T-helper 17 cell (primary cell): ENCODE measurements at places on chromosomes 1 and 21. TPM values are rescaled to one million over a fixed set of nuclear protein-coding genes. Genes with fewer than 3 reads are reported as not detected.

- no peak for DNase-seq
Measured at GRCh38 chr1:232322162-232322734, 307.7 kb downstream of the SIPA1L2 start.

DNA sequence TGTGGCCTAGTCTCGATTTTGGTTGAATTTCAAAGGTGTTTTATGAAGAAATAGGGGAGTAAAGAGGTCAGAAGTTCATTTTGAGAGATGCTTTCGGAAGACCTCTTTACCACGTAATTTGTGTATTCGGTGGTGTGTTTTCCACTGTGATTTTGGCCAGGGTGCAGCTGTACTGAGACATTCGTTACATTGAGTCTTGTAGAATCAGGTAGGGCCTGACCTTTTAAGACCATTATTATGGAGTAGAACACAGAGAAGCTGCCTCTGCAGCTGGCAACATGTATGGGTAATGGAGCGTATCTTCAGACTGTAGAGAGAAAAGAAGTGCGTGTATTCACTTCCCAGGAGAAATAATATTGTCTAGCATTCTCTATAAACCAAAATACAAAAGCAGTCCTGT lies 326.5 kb downstream of the PDE4B start:
- DNase-seq, result no peak

DNA sequence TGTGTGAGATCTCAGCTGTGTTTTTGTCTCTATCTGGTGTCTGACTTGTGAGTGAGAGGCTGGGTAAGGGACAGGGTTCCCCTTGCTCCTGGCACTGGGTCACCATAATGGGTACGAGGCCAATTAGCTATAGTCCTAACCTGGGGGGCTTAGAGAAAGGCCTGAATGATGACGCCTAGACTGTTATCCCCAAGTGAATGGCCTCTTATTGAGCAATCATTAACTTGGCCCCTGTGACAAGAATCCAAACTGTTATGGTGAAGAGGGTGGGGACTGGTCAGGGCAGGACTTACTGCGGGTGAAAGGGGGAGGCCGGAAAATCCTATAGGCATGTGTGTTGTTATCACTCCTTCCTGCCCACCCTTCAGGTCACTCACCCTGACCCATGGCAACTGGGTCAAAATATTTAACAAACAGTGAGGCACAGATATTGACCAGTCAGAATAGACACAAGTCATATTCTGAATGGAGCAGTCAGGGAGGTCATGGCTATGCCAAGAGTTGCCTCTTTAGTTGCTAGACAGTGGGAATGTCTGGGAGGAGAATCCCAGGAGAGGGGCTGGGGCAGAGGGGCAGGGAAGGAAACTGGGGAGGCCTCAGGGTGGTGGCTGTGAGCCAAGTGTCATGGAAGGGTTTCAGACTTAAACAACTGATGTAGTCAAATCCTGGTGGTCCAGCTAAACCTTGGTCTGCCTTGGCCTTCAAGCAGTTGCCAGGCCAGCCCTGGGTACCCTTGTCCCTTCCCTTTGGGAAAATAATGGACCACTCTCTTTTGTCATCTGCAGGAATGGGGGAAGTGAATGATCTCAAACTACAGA lies 3.2 kb downstream of the NR0B2 start:
- no peak for DNase-seq

- DNase-seq, result no peak
Measured at GRCh38 chr1:204826970-204827369, 43.7 kb upstream of the NFASC start.

DNA sequence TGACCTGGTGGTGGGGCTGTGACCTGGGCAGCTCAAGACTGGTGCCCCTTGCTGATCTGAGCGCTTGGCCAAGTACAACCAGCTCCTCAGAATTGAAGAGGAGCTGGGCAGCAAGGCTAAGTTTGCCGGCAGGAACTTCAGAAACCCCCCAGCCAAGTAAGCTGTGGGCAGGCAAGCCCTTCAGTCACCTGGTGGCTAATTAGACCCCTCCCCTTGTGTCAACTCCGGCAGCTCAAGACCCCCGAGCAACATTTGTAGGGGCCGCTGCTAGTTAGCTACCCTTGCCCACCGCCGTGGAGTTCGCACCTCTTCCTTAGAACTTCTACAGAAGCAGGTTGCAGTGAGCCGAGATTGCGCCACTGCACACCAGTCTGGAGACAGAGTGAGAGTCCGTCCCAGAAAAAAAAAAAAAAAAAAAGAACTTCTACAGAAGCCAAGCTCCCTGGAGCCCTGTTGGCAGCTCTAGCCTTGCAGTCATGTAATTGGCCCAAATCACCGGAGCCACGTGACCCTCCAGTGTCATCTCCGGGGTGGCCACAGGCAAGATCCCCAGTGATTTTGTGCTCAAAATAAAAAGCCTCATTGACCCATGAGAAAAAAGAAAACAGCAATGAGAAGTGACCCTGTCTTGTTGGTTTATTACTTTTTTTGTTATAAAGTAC lies 39.3 kb upstream of the LGALS8 start:
- no peak for DNase-seq

DNA sequence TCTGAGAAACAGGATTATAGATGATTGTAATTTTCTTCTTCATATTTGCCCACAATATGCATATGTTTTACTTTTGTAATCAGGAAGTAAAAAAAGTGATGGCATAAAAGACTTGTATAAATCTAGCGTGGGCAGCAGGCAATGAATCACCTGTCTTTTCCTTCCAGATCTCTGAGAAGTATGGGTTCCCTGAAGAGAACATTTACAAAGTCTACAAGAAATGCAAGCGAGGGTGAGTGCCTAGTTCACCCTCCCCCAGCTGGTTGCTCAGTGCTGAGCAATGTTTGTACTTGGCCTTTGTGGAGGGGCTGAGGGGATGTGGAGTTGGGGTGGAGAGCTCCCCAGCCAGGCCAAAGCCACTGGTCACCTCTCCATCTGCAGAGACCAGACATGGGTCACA lies 30.7 kb downstream of the GRHL3 start:
- DNase-seq, result no peak

- DNase-seq, result no peak
Measured at GRCh38 chr1:50976890-50977574, 7.0 kb downstream of the CDKN2C start.

DNA sequence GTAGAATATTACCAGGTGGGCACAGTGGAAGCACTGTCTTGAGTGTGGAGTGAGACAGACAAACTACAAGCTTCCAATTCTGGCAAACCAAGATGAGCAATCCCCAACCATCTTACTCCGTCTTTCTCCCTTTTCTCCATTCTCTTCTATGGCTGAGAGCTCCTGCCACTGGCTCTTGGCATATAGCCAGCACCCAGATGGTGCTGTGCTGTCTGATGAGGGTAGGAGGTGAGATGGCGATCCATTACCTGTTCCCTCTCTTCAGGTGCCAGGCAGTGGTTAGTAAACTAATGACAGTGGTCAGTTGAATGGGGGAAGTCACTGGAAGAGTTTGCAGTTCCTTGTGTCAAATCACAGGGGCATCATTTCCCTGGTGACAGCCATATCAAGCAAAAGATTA lies 108.4 kb downstream of the FNBP1L start:
- DNase-seq, result no peak

GRCh38 chr1:7110321-7110720 lies 325.1 kb downstream of the CAMTA1 start:
- DNase-seq, result no peak

DNA sequence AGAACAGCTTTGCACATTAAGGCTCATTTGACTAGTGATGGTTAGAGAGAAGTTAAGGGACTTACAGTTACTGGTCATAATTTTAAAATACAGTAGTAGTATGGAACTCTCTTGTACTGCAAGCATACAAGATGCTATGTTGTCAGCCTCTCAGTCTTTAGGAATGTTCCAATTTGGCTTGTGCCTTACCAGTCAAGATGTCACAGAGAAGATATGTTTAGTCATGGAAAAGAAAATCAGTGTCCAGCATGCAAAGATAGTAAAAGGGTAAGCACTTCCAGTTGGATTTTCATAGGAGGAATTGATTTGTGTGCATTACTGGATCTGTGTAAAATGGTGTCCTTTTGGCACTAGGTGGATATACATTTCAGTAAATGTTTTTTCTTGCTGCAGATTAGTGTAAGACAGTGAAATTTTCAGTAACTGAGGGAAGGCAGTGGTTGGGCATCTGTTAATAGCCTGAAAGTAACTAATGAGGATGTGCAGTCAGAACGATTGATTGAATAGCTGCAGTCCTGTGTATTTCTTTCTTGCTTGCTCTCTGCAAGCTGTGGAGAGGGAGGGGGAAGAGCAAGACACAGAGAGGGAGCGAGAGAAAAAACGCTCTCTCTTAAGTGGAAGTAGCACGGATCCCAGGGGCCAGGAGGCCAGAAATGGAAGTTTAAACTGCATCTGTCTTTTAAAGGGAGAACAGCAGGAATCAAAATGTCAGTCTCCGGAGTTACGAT lies 108.2 kb downstream of the CLEC20A start:
- DNase-seq, result no peak

GRCh38 chr1:204924013-204924759 lies 53.5 kb downstream of the NFASC start:
- DNase-seq, result no peak

DNA sequence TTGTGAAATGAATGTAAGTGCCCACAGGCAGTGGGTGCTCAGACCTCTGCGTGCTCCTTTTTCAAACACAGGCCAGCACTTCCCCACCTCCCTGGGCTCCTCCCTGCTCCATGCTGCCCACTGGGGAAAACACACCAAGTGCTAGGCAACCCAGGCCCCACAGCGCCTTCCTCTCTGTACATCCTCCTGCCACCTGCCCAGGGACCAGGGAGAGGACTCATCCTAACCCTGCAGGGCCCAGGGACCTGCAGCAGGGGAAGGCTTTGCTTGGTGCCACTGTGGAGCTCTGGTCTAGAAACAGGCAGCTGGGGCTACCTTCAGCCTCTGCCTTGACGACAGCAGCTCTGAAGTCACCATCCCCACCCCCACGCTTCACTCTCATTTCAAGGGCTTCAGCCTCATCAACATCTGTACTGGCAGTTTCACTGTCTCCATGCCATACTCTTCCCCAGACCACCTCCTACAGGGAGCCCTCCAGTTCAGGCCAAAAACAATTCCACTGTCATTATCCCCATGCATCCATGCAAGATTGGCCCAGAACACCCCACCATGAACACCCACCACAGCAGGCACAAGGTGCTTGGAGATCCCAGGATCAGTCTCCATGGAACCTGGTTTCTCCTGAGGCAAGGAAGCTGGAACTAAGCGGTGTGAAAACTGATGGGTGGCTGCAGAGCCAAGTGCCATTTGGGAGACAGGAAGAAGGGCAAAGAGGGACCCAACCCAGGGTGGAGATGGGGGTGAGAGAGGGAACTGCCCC lies 1.1 kb downstream of the IGSF8 start:
- no peak for DNase-seq

DNA sequence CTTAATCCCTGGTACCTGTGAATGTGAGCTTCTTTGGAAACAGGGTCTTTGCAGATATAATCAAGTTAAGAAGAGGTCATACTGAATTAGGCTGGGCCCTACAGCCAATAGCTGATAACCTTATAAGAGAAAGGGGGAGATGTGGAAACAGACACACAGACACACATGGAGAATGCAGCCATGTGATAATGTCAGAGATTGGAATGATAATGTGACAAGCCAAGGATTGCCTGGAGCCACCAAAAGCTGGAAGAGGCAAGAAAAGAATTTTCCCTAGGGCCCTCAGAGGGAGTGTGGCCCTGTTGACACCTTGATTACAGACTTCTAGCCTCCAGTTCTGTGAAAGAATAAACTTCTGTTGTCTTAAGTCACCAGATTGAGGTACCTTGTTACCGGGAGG lies 114.5 kb upstream of the SOD1 start:
- no peak for DNase-seq

DNA sequence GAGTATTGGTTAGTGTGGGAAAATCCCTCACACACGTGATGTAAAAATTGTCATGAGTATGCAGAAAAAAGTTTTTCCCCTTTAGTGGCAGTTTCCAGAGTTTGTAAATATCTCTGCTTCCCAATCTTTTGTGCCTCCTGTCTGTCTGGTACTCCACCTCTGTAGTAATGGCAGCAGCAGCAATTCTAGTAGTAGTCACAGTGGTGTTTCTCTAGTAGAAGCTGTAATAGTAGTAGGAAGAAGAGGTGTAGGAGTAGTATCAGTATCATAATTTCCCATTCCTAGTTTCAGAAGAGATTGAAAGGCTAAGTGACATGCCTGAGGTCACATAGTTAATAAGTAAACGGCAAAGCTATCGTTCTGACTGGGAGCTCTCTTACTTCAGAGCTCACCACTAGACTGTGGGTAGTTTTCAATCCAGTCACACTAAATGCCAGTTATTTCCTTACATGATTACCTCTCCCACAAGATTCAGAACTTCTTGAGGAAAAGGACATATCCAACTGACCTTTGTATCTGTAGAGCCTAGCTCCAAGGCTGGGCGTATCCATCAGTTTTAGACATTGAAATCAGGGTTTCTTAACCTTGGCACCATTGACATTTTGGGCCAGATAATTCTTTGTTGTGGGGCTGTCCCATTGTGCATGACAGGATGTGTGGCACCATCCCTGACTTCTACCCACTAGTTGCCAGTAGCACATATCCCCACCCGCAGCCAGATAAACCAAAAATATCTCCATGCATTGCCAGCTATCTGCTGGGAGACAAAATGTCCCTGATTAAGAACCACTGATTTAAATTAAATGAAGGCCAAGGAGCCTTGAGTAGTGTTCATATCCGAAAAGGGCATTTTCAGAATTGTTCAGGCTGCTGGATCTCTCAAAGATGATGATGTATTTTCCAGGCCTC lies 135.9 kb downstream of the FGGY start:
- no peak for DNase-seq

DNA sequence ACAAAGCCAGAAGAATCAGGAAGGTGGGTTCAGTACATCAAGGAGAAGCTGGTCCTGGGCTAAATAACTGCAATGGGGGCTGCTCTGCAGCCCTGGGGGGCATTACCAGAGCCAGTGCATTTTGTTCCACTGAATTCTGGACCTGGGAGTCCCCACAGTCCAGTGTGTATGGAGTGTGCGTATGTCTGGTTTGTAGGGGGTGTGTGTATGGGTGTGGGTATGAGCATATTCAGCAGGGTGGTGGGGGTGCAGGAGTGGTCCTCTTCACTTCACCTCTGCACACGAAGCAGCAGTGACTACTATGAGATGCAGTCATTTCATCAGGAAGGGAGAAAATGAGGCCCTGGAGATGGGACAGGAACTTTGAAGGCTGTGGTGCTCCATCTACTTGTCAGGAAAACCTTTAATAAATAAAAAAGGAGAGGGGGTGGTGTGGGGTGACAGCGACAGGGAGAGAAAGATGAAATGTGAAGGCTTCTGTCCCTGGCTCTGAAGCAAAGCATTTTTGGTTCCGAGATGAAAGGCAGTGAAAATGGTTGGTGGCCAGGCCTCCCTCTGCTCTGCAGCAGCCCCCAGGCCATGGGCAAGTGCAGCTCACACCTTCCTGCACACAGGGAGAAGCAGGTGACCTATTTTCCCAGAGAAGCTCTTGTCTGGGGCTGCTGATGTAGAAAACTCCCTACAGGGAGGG lies 121.5 kb upstream of the CACHD1 start:
- no peak for DNase-seq

- no peak for DNase-seq
Measured at GRCh38 chr1:188043536-188044245, 1214.9 kb downstream of the PLA2G4A start.

The OR2T33 gene
- not detected for total RNA-seq

The SPOCD1 gene
- 7.5 TPM for total RNA-seq

The IGSF9 gene
- 0.07 TPM for total RNA-seq

The SPRR3 gene
- not detected for total RNA-seq

The PPFIA4 gene
- 0.81 TPM for total RNA-seq

The SPRR4 gene
- not detected for total RNA-seq

The SLC35F3 gene
- total RNA-seq, result 0.10 TPM

The SELENBP1 gene
- not detected for total RNA-seq

The FAM177B gene
- total RNA-seq, result 0.50 TPM
